Activated CD4-positive, alpha-beta T cell treated with anti-CD3 and anti-CD28 coated beads, Interleukin-2, Interleukin-4, amounts not matched to agents 100 ng/mL and 50 ng/mL, durations not matched to agents 16 hours and 8 hours (primary cell): ENCODE measurements at places on chromosomes 6 and 20.

GRCh38 chr6:169700296-169700695 lies 1.5 kb downstream of the WDR27 start:
- DNase-seq = no peak

DNA sequence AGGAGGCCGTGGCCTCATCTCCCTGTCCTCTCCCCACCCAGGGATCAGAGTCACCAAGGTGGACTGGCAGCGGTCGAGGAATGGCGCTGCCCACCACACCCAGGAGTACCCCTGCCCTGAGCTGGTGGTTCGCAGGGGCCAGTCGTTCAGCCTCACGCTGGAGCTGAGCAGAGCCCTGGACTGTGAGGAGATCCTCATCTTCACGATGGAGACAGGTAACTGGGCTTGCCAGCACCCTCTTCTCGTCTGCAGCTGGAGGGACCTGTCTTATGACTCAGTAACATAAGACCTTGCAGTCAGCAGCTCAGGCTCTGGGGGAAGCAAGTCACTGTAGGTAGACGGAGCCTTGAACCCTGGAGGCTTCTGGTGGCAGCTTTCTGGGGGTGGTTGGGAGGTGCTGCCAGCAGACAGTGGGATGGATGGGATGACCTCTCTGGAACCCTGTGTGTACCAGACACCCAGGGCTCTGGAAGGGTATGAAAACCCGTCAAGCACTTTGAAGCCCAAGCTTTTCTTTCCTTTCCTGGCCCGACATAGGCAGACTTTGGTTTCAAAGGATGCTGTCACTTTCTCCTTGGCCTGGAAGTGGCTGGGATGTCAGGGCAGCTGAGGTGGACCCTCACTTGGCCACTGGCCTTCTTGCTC lies 13.8 kb downstream of the TGM6 start:
- DNase-seq = no peak

- DNase-seq = no peak
These were observed 39.6 kb upstream of the GTSF1L start for GRCh38 chr20:43766385-43766784.

- no peak for DNase-seq
These were observed 198.4 kb upstream of the TENT5A start for GRCh38 chr6:81950877-81951276.

DNA sequence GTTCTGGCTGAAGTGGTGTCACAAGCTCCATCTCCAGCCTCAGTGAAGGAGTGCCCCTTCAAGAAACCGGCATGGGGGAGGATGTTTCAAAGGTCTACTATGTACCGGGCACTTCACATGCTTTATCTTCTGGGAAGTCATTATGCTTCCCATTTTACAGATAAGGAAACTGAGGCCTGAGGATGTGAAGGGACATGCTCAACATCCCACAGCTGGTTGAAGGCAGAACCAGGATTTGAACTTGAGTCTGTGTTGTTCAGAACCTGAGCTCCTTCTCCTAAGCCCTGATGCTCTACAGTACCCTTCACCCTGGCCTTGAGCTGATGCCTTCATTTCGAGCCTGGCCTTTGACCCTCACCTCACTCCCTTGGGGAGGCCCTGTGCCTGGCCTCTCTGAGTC lies 13.0 kb downstream of the GLP1R start:
- DNase-seq = no peak
